ENCODE measurements at places on chromosomes 16 and 17.

DNA sequence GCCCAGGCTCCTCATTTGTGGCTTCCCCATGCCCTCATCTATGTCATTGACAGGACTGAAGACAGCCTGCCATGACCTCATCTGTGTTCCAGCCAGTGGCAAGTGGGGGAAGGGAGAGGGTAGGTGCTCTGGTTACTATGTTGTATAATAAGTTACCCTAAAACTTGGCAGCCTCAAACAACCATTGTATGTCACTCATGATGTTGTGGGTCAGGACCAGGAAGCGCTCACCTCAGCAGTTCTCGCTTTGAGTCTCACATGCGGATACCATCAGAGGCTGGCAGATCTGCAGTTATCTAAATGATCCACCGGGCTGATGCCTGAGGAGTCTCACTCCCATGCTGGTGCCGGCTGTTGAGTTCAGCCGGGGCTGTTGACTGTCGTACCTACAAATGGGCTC is 89.0 kb upstream of the TMEM97 start:
- no peak for DNase-seq

- DNase-seq: no peak
Observed at GRCh38 chr16:12546918-12547607, 256.6 kb downstream of the CPPED1 start.

- DNase-seq: no peak
Observed at GRCh38 chr17:78396441-78397337, 18.2 kb downstream of the PGS1 start.

GRCh38 chr16:81625544-81626153 is 153.4 kb upstream of the PLCG2 start:
- no peak for DNase-seq

DNA sequence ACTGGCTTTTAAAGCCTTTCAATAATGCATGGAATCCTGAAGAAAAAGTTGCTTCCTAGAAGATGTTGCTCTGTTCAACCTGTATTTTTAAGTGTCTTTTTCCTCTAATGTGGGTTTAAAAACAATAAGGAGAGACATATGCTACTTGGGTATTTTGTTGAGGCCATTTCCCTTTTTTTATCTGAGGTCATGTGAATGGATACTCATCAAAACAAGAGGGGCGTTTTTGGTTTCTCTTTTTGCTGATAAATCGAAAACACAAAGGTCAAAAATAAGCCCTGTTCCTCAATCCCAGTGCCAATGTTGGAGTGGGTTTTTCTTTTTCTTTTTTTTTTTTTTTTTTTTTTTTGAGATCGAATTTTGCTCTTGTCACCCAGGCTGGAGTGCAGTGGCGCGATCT is 468.0 kb upstream of the RBFOX1 start:
- no peak for DNase-seq

GRCh38 chr16:70805787-70806186 is 4.8 kb upstream of the VAC14 start:
- no peak for DNase-seq

GRCh38 chr17:64313534-64313933 is 50.5 kb upstream of the TEX2 start:
- DNase-seq: no peak

DNA sequence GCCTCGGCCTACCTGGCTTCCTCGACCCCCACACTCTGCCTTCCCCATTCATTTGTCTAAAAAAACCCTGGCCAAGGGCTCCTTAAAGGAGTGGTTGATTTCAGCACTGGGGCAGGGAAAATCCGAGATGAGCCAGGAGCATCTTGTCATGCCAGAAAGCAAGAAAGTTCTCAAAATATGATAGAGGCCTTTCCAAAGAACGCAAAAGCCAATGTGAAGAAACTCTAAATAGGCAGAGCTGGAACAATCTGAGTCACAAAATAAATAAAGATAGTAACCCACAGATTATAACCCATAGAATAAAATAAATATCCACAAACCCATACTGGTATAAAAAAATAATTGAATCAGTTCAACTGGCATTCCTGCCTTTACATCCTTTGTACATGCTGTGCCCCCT is 192.3 kb upstream of the SALL1 start:
- no peak for DNase-seq

- no peak for DNase-seq
Observed at GRCh38 chr16:15946257-15947044, 3.0 kb upstream of the ABCC1 start.

- DNase-seq: no peak
Observed at GRCh38 chr16:19315889-19316433, 30.4 kb downstream of the CLEC19A start.

All from stimulated activated CD4-positive, alpha-beta T cell treated with anti-CD3 and anti-CD28 coated beads, Interleukin-2, amount 100 ng/mL, for 24 hours (primary cell).